ENCODE measurements at places on chromosomes 13 and 19.

DNA sequence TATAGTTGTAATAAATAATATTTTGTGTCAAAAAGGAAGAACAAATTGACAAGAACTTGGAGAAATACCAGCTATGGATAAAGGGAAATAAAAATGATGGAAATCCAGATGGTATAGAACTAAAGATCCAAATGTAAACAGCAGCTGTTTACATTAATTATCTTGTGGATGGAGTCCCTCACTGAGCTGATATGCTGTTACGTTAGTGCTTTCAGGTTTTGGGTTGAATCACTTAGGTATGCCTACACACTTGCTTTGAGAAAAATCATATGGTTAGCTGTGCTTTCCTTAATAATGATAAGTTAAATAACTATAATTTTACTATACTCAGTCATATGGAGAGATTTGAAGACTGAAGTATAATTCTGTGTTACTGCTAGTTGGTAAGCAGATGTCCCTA is 27.7 kb downstream of the WASF3 start:
- DNase-seq = no peak

GRCh38 chr19:44539991-44540390 is 10.5 kb upstream of the CEACAM20 start:
- no peak for DNase-seq

DNA sequence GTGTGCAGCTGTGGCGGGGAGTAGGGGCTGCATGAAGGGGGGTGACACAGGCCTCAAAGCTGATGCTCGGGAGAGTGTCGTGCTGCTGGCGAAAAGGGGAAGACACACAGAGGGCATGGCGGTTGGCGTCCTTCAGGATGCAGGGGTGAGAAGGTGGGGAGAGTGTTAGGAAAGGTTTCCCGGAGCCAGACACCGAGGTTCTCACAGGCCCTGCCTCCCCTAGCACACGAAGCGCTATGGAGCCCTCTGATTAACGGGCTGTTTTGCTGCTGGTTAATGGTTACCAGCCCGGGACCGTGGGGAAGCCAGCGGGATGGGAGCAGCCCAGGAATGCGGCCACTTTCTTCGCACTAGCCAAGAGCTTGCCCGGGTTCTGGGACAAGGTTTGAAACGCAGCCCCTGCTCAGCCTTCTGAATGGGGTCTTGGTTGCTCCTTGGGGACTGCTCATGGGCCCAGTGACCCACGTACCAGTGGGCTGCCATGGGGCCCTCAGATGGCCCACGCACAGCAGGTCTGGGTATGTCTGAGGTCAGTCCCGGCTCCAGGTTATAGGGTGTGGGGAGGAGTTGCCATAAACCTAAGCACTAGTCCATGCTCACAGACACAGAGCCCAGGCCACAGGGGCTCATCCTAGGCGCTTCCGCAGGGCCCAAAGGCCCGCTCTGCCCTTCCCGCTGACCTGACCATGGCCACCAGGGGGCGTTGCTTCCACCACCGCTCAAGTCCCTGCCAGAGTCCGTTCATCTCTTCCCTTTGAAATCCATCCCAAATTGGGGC is 31.3 kb upstream of the ISYNA1 start:
- DNase-seq = no peak

GRCh38 chr13:97018029-97018819 is 23.9 kb upstream of the OXGR1 start:
- DNase-seq = peak; percentile 26

- no peak for DNase-seq
Measured at GRCh38 chr19:16849168-16849567, 20.0 kb downstream of the SIN3B start.

DNA sequence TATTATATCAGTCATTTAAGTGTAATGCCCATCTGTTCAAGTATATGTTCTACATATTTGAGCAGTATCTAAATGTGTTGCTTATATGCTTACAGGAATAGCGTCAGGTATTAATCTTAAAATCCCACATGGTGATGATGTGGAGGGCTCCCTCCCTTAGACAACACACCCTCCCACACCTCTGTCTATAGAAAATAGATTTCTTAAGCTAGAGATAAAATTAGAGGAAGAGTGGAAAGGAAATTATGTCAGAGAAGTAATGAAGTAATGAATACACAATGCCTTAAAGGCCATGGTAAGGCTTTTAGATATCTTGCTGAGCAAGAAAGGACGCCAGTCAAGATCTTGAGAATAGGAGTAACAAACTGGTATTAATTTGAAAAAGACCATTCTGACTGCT is 12.4 kb downstream of the ZDHHC20 start:
- DNase-seq = no peak

GRCh38 chr19:32743021-32743420 is 23.5 kb downstream of the TDRD12 start:
- DNase-seq = no peak

GRCh38 chr13:104385404-104385803 is 1319.2 kb upstream of the SLC10A2 start:
- no peak for DNase-seq

DNA sequence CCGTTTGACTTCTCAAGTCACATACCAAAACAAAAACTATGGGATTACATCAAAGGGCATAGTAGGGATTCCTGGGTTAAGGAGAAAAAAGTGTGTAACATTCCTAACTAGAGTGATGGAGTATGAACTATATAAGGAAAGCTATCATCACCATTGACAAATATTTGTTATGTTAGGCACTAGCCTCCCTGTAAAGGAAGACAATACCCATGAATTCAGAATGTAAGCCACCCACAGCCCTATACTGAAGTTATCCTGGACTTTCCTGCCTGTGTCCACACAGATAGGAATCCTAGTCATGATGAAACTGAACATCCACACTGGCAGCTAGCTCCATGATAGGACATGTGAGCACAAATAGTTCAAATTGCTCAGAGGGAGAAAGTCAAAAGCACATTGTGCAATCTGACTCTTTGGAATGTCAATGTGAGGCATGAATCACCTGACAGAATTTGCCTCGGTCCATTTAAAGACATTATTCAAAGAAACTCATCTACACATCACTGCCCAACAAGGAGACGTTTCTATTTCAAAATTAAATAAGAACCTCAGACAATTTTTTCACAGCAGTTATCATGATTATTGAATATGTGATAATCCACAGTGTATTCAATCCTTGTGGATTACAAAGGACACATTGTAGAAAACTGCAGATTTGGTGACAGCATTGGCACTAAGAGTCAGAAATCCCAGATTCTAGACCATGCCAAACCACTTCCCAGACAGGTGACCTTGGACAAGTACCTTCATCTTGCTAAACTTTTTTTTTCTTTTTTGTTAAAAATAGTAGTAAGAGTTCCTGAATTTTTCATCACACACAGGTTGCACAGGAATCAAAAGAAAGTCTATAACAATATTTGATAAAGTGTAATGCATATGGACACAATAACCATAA is 529.3 kb downstream of the IRS2 start:
- peak; percentile 67 for DNase-seq

DNA sequence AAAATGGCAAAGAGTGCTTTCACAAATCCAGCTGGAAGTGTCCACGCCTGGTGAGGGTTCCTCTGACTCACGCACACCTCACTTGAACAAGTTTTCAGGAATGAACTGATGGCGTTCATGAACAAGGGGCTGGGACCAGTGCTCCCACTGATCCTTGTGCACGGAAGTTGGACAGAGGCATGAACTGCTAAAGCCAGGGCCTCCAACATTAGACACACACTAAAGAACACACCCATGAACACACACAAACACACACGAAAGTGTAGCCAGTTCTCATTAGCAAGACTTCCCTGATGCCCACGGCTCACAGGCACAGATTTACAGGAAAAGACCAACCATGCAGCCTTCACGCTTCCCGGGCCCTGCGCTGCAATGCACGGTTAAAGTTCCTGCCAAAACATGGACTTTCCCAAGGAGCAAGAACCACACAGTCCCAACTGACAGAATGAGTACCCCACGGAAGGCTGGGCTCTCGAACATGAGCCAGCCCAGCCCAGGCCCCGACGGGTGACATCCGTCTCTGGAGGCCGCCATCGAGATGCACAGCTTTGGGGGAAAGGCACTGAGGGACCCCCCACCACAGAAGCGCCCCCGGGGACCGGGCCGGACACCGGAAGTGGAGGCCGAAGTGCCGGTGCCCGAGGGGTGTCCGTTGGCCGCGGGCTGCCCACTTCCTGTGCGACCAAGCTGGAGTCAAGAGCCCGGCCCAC is 808 bp downstream of the DNMT1 start:
- no peak for DNase-seq

DNA sequence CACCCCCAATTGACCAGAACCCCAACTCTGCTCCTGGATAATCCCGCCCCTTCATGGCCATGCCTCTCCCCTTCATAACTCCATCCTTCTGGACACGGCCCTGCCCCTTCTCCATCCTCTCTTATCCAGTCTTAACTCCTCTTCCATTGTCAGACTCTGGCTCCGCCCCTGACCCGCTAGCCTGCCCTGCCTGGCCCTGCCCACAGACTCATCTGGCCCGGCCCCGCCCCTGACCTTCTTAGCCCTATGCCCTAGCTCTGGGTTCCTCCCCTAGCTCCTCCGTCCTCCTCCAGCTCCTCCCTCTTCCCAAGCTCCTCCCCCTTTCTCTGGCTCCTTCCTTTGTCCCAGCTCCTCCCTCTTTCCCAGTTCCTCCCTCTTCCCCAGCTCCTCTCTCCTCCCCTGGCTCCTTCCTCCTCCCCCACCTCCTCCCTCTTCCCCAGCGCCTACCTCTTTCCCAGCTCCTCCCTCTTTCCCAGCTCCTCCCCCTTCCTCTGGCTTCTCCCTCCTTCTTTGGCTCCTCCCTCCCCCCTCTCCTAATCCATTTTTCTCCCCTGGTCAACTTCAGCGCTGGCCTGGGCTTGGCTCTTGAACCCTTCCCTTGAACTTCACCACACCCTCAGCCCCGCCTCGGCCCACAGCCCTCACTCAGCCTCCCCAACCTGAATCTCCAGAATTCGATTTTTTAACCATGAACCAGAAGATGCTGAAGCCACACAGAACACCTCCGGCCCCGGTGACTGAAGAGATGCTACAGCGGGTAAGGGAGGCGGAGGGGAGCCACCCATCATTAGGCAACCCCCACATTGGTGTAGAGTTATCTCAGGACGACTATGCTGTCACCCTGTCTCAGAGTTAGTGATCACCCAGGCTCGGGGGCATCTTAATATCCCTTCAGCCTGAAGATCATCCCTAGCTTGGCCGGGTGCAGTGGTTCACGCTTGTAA is 9.2 kb upstream of the ZNF358 start:
- DNase-seq = no peak

DNA sequence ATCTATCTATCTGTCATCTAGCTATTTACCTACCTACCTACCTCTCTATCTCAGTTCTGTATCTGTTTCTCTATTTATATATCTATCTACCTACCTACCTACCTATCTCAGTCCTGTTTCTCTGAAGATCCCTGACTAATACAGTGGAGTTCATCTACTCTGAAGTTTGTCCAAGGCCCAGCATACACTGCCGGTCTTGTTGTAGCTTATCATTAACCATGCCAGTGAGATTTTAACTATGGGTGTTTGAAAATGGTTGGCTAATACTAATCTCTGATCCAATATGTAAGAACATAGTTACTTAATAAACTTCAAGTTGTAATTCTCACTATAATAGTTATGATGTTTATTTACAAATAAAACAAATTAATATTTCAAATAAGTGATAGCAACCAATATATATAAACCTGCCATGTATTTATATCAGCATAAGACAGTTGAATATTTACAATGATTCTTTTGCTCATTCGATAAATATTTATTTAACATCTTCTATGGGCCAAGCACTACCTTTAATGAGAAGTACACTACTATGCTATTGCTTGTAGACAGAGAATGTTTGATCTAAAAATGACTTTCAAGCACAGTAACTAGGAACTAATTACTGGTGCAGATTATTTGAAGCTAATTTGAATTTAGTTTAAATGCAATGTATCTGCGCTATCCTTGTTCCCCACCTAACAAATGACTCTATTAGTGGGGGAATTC is 242.1 kb downstream of the KLF5 start:
- no peak for DNase-seq

GRCh38 chr13:30314562-30314961 is 7.2 kb upstream of the KATNAL1 start:
- DNase-seq = no peak

- DNase-seq = peak; percentile 77
Measured at GRCh38 chr19:48835734-48836088, 580 bp downstream of the HSD17B14 start.

DNA sequence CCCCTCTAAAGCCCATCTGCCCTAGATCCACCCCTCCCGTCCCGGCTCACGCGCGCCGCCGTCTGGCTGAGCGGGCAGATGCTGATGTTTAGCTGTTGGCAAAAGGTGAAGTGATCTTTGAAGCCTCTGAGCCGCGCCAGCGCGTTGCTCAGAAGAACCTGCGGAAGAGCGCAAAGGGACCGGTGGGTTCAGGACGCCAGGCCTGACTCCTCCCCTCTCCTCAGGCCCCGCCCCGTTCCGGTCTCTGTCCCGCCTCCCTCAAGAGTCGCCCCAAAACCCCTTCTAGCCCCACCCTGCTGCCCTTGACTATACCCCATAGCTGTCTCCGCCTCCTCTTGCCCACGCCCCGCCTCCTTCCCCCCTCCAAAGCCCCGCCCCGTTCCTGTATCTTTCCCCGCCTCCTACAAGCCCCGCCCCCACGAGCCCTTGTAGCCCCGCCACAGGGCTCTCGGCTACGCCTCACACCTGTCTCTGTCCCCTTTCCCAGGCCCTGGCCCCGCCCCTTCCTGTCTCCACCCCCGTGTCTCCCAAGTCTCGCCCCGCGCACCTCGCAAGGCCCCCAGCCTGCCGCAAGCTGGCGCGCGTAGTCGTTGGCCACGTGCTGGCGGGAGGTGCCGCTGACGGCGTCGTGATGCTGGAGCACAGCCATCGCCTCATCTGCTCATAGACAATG is 9.5 kb downstream of the MAN2B1 start:
- DNase-seq = no peak

- DNase-seq = peak; percentile 55
Measured at GRCh38 chr13:45086484-45086883, 33.8 kb upstream of the GTF2F2 start.

DNA sequence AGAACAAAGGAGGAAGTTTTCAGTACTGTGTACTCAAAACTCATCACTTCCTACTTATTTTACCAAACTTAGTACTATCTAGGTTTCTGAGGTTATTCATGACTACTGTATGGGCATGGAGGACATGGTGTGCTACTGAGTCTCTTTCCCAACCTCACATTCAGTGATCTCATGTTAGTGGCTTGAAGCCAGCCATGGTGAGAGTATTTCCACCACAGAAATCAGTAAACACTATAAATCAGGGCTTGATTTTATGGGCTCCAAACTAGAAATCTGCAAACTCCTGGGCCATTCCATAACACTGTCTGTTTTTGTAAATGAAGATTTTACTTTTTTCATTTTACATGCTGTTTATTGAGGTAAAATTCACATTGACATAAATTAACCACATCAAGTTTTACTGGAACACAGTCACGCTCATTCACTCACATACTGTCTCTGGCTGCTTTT is 19.7 kb downstream of the MED26 start:
- peak; percentile 66 for DNase-seq

- DNase-seq = no peak
Measured at GRCh38 chr13:44046428-44046827, 166.7 kb downstream of the LACC1 start.

DNA sequence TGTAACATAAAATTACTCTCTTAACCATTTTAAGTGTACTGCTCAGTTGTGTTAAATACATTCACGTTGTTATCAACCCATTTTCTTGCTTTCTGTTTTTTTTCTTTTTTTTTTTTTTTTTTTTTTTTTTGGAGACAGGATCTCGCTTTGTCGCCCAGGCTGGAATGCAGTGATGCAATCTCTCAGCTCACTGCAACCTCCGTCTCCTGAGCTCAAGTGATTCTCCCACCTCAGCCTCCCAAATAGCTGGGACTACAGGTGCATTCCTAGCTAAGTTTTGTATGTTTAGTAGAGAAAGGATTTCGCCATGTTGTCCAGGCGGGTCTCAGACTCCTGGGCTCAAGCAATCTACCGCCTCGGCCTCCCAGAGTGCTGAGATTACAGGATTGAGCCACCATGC is 42.5 kb upstream of the C13orf42 start:
- no peak for DNase-seq

GRCh38 chr13:40776681-40777165 is 5.7 kb upstream of the MRPS31 start:
- no peak for DNase-seq
